T-cell (primary cell): ENCODE measurements at places on chromosomes 1 and 21.

- H3K4me3 ChIP-seq: no peak overlapping the region
- no peaks in the 10 kb centered on the region for H3K27me3 ChIP-seq
- H3K4me1 ChIP-seq: peaks cover 95% of the 10 kb centered on the region
- DNase-seq: no peak
Measured at GRCh38 chr1:2269193-2269921, 41.2 kb downstream of the SKI start.

DNA sequence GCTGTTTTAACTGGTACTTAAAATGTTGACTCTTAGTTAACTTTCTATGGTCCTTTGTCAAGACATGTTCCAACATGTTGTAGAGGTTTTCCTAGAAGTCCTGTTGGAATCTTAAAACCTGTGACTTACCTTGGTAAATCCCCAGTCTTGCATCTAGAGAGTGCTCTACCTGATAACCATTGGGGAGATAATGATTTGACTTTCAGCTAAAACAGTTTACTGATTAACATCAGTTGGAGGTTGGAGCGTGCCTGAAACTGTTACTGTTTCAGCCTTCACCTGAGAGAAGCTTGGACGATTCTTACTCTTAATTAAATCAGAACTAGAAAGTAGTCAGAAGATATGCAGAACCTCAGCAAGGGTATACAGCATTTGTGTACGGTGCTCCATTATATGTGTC is 8.8 kb downstream of the MDM4 start:
- no peak overlapping the region for H3K27ac ChIP-seq
- DNase-seq: no peak
- H3K4me3 ChIP-seq: no peak overlapping the region

GRCh38 chr1:232149287-232150201 is 480.4 kb downstream of the SIPA1L2 start:
- H3K27me3 ChIP-seq: no peaks in the 10 kb centered on the region
- no peaks in the 10 kb centered on the region for H3K4me1 ChIP-seq
- no peak overlapping the region for H3K4me3 ChIP-seq

GRCh38 chr21:34983680-34984086 is 65.4 kb downstream of the RUNX1 start:
- peak overlapping the region; percentile 57 for H3K27ac ChIP-seq
- no peaks in the 10 kb centered on the region for H3K36me3 ChIP-seq
- no peak overlapping the region for H3K4me3 ChIP-seq
- H3K27me3 ChIP-seq: no peaks in the 10 kb centered on the region

GRCh38 chr21:21028275-21028820 is 30.1 kb downstream of the NCAM2 start:
- DNase-seq: no peak
- H3K27ac ChIP-seq: no peak overlapping the region
- no peak overlapping the region for H3K4me3 ChIP-seq
- H3K4me1 ChIP-seq: no peaks in the 10 kb centered on the region

DNA sequence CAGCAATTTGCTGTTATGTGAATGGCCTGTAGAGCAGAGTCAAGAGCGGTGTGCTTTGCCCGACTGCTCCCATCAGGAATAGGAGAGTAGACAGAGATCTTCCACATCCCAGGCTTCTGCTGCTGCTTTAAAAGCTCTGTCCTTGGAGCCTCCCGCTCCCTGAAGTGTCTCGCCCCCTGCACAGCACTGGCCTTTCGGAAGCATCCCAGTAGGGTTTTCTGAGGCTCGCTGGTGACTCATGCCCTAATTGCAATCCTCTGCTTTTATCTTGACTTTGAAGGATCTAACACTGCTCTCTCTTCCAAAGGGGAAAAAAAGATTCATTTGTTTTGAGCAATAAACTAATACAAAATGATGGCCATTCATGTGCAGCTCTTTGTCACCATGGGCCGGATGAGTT is 13.3 kb upstream of the CD101 start:
- H3K4me3 ChIP-seq: no peak overlapping the region
- no peaks in the 10 kb centered on the region for H3K36me3 ChIP-seq
- H3K27ac ChIP-seq: peak overlapping the region; percentile 81
- DNase-seq: no peak
